CD4-positive, alpha-beta T cell (primary cell): ENCODE measurements at places on chromosomes 1 and 21. TPM values are rescaled to one million over a fixed set of nuclear protein-coding genes. Genes with fewer than 3 reads are reported as not detected.

DNA sequence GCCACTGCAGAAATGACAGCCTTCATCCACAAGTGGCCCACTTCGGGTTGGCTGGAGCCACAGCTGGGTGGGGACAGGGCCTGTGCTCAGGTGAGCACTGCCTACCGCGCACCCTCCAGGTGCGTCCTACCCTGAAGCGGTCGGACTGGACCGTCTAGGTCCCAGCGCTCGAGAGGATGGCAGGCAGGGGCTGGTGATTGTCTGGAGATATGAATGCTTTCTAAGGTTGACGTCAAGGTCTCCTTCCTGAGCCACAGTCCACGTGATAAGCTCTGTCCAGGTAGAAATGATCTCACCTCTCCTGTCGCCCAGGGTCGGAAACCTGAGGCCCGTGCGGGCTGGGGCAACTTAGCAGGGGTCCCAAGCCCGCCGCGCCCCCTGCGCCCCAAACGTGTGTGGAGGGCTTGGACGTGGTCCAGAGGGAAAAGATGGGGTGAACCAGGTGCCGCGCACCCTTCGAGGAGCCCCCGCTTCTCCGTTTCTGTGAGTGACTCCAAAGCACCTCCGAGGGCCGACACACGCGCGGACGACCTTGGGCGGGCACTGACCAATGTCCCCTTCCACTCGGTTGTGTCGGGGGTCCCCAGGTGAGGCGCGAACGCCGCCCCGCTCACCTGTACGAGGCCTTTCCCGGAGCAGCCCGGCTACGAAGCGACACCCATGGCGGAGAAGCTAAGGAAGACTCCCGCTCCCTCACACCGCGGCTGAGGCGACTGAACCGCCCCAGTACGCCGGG lies 853 bp upstream of the DOP1B start:
- H3K36me3 ChIP-seq: no peaks in the 10 kb centered on the region
- H3K4me3 ChIP-seq: peak overlapping the region; percentile 85
- no peaks in the 10 kb centered on the region for H3K27me3 ChIP-seq
- peaks cover 28% of the 10 kb centered on the region for H3K4me1 ChIP-seq
- DNase-seq: peak; percentile 13

DNA sequence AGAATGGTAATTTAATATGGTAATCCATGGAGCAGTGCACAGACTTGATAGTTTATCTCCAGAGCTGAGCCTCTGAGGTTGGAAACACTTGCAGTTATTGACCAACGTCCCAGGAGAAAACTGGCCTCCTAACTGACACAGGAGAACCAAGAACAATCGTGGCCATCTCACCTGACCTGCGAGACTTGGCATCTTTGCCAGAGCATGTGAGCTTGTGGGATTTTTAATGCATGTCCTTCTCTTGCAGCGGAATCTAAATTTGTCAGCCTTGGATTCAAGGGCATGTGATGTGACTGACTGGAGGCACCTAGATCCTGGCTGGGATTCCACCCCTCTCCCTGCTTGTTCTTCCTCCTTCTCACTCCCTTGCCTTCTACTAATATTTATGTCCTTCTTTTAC lies 27.8 kb upstream of the SLC26A9 start:
- no peaks in the 10 kb centered on the region for H3K4me1 ChIP-seq
- no peaks in the 10 kb centered on the region for H3K36me3 ChIP-seq

GRCh38 chr1:197598935-197599334 lies 176.3 kb downstream of the DENND1B start:
- no peak overlapping the region for H3K27ac ChIP-seq
- peaks cover 5% of the 10 kb centered on the region for H3K36me3 ChIP-seq
- H3K4me1 ChIP-seq: no peaks in the 10 kb centered on the region

- no peaks in the 10 kb centered on the region for H3K27me3 ChIP-seq
- peaks cover 31% of the 10 kb centered on the region for H3K4me1 ChIP-seq
- H3K36me3 ChIP-seq: no peaks in the 10 kb centered on the region
- DNase-seq: peak; percentile 51
- H3K27ac ChIP-seq: peak overlapping the region; percentile 73
- H3K4me3 ChIP-seq: peak overlapping the region; percentile 17
Measured at GRCh38 chr1:182259229-182259872, 132.2 kb downstream of the GLUL start.

- no peak overlapping the region for H3K4me3 ChIP-seq
- H3K4me1 ChIP-seq: no peaks in the 10 kb centered on the region
- H3K36me3 ChIP-seq: no peaks in the 10 kb centered on the region
- H3K27ac ChIP-seq: no peak overlapping the region
- no peak for DNase-seq
Measured at GRCh38 chr1:3021801-3022401, 634 bp downstream of the ACTRT2 start.

- H3K4me3 ChIP-seq: no peak overlapping the region
- peaks cover 5% of the 10 kb centered on the region for H3K27me3 ChIP-seq
- no peaks in the 10 kb centered on the region for H3K36me3 ChIP-seq
- H3K4me1 ChIP-seq: no peaks in the 10 kb centered on the region
- no peak overlapping the region for H3K27ac ChIP-seq
Measured at GRCh38 chr1:99811747-99812146, 38.4 kb upstream of the AGL start.

DNA sequence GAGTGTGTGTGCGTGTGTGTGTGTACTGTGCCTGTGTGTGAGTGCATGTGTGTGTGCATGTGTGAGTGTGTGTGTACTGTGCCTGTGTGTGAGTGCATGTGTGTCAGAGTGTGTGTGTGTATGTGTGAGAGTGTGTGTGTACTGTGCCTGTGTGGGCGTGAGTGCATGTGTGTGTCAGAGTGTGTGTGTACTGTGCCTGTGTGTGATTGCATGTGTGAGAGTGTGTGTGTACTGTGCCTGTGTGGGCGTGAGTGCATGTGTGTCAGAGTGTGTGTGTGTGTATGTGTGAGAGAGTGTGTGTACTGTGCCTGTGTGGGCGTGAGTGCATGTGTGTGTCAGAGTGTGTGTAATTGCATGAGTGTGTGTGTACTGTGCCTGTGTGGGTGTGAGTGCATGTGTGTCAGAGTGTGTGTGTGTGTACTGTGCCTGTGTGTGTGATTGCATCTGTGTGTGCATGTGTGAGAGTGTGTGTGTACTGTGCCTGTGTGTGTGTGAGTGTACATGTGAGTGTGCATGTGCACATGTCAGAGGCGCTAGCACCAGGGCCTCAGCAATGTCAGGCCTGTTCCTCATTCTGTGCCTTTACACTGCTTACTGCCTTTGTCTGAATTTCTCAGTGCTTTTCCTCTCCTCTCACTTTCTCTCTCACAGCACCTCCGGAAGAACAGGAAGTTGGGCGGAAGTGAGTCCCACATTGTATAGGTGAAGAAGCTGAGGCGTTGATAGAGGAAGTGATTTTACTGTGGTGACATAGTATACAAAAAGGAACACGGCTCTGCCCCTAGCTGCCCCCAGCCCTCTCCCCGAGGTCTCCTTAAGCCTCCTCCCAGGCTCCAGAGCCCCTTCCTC lies 4.9 kb downstream of the SLC5A9 start:
- DNase-seq: no peak
- no peaks in the 10 kb centered on the region for H3K36me3 ChIP-seq

- no peak overlapping the region for H3K27ac ChIP-seq
- H3K4me3 ChIP-seq: no peak overlapping the region
- H3K4me1 ChIP-seq: no peaks in the 10 kb centered on the region
- DNase-seq: no peak
- no peaks in the 10 kb centered on the region for H3K36me3 ChIP-seq
Measured at GRCh38 chr1:56032096-56032676, 547.2 kb downstream of the PLPP3 start.

- DNase-seq: no peak
- H3K27me3 ChIP-seq: no peaks in the 10 kb centered on the region
- H3K27ac ChIP-seq: no peak overlapping the region
- no peak overlapping the region for H3K4me3 ChIP-seq
- no peaks in the 10 kb centered on the region for H3K4me1 ChIP-seq
Measured at GRCh38 chr1:50595874-50596273, 172.6 kb upstream of the DMRTA2 start.

DNA sequence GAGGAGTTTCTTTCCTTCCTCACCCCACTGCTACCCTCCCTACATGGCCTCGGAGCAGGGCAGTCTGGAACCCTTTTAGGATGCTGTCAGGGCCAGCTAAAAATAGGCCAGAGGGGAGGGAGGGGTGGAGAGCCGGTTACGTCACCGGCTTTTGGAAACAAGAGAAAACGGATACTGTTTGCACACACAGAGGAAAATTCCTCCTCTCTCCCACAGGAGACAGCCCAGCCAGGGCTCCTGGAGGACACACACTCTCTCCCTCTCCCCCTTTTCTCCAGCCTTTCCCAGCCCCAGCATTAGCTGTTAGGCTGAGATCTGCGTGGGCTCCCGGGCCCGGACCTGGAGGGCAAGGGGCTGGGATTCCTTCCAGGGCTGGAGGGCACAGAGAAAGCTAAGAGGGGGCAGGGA lies 20.0 kb upstream of the ALDH4A1 start:
- H3K27me3 ChIP-seq: no peaks in the 10 kb centered on the region
- no peak overlapping the region for H3K4me3 ChIP-seq
- H3K36me3 ChIP-seq: peaks cover 36% of the 10 kb centered on the region
- peaks cover 58% of the 10 kb centered on the region for H3K4me1 ChIP-seq
- no peak for DNase-seq

DNA sequence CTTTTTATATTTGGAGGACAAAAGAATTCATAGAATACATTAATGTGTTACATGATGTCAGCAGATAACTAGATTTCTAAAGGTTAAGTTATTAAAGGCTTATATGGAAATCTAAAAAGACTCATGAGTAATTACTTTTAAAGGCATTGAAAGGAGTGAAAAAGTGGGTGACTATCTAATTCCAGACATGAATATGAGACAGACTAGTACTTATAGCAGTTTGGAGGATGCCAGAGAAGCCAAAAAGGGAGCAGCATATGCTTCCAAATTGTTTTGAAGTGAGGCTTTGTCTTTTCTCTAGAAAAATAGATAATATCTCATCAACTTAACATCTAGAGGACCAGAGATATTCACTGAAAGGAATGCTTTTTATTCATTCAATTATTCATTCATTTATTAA lies 275.5 kb upstream of the CACYBP start:
- H3K27me3 ChIP-seq: no peaks in the 10 kb centered on the region
- no peak for DNase-seq
- H3K4me1 ChIP-seq: no peaks in the 10 kb centered on the region
- H3K4me3 ChIP-seq: no peak overlapping the region
- H3K36me3 ChIP-seq: no peaks in the 10 kb centered on the region
- H3K27ac ChIP-seq: no peak overlapping the region

Gene TRABD2B
- total RNA-seq: not detected

Gene TAS1R1
- not detected for total RNA-seq

Gene ASB17
- not detected for total RNA-seq

Gene LRRC8D
- 15.5 TPM for total RNA-seq

Gene GPR157
- total RNA-seq: 2.1 TPM
